ENCODE measurements at places on chromosomes 5 and 9. TPM values are rescaled to one million over a fixed set of nuclear protein-coding genes. Genes with fewer than 3 reads are reported as not detected.

GRCh38 chr9:75930190-75930589 is 39.7 kb downstream of the PCSK5 start:
- no peak for DNase-seq

GRCh38 chr5:14417276-14417730 is 164.3 kb upstream of the OTULINL start:
- DNase-seq: no peak

DNA sequence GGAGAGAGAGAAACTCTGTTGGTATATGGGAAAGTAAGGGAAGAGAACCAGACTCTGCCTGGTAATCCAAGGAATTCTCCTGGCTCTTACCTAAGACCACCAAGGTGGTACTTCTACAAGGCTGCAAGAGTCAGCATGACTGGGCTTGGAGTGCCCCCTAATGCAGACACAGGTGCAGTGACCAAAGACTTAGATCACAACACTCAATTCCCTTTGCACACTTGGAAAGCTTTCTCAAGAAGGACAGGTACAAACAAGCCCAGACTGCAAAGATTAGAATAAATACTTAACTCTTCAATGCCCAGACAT is 25.2 kb downstream of the UGT3A2 start:
- DNase-seq: no peak

The FYB1 gene
- 105 TPM for total RNA-seq

- DNase-seq: no peak
Measured at GRCh38 chr9:14303521-14303920, 10.4 kb downstream of the NFIB start.

GRCh38 chr9:126028746-126029145 is 281.6 kb downstream of the PBX3 start:
- no peak for DNase-seq

- no peak for DNase-seq
Measured at GRCh38 chr9:135692410-135692809, 6.9 kb downstream of the SOHLH1 start.

The PCYOX1L gene
- 24.0 TPM for total RNA-seq

The FAM114A2 gene
- 27.8 TPM for total RNA-seq
